HS-27A (cell line): ENCODE measurements at places on chromosomes 7 and 10.

- DNase-seq: peak; percentile 15
Measured at GRCh38 chr7:22109761-22110160, 164.1 kb upstream of the CDCA7L start.

GRCh38 chr10:137031-137430 lies 1.8 kb downstream of the ZMYND11 start:
- DNase-seq: no peak

DNA sequence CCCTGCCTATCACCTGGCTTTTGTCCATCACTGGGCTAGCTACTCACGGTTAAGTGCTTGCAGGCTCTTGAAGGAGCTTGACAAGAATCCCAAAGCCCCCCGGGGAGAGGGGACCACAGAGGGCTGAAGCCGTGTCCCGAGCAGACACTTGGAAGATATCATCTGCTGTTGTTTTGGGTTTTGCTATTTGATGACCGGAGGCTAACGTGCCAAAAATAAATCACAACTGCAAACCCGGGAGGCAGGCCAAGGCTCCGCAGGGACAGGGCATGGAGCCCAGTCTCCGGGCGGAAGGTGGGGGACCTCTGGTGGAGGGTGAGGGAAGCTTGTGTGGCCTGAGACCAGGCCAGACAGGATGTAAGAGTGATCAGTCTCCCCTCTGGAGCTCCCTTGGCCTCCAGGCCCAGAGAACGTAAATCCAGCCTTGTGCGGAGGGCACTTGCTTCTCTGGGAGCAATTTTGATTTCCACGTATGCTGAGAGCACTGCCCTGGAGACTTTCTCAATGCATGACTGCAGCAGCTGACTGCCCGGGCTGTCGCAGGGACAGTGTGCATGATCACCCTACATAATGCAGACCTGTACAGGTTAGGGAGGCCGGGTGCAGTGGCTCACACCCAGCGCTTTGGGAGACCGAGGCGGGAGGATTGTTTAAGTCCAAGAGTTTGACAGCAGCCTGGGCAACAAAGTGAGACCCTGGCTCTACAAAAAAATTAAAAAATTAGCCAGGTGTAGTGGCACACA lies at the start of gene PHKG1:
Gene PHKG1 (minus strand): TSS at position 164 of the 743 bp plus-strand sequence. CDS start 4,011 bp downstream, outside the sequence.
- DNase-seq: no peak

DNA sequence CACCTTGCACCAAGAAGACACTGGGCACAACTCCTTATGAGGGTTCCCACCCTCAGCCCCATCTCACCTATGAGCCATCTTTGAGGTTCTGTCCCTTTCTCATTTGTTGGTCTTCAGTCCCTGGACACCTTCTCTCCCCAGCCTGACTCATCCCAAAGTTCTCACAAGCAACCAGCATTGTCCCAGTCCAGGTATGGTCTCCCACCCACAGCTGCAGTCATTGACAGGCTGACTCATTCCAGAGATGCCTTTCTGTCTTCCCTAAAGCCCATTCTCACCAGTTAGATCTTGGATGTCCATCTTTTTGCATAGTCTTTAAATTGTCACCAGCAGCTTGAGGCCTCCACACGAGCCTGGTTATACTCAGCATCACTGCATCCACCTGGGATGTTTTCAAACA lies 26.7 kb upstream of the BMPR1A start:
- DNase-seq: no peak

DNA sequence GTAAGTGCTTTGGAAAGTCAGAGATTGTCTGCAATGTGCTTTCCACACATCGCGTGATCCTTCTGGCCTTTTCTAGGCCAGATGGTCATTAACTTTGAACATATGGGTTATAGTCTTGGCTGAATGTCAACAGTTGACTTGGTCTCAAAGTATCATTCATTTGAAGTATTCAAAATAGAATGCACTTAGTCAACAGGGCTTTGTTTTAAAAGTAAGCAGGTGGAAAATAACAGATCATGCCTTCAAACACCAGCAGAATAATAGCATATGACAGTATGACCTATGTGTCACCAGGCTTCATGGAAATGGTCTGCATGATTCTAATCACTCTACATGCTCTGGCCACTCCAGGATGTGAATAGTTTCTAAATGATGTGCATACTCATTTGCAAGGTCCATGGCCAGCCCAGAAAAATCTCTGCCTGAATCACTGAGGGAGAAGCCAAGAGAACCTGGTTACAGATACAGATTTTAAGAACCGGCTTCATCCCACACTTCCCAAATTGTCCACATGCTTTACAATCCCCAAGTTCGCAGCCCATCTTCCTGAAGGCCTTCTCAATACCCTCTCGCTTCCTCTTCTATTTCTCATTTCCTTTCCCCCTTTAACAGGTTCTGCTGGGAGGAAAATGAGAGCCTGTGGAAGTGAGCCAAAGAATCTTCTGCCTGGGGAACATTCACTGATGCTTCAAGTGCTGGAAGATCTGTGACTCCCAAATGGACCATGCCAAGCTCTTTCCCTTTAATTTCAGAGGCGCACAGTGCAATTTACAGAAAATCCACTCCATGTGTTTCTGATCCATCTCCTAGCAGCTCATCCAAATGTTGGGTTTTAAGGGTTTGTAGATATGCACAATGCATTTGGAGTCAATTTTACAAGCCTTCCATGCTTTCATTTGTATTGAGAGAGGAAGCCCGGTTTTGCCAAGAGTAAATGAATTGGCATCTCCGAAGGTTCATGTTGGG lies 122.8 kb upstream of the GDF10 start:
- DNase-seq: no peak

- no peak for DNase-seq
Measured at GRCh38 chr10:132497063-132497680, 40.4 kb upstream of the INPP5A start.

DNA sequence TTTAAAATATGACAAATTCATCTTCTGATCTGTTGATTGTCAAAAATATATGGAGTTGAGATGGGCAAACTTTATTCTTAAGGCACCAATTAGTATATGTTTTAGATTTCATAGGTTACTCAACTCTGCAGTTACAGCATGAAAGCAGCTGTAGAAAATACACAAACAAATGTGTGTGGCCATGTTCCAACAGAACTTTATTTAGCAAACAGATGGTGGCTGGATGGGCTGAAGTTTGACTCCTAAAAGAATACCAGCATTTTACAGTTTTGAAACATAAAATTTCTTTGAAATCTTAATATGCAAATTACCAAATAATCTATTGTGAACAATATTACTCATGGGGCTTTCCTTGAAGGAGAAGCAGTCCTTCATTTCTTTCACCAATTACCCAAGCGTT lies 1206.0 kb upstream of the LRRTM3 start:
- no peak for DNase-seq

GRCh38 chr7:149731207-149731955 lies 42.0 kb downstream of the ZNF467 start:
- no peak for DNase-seq

DNA sequence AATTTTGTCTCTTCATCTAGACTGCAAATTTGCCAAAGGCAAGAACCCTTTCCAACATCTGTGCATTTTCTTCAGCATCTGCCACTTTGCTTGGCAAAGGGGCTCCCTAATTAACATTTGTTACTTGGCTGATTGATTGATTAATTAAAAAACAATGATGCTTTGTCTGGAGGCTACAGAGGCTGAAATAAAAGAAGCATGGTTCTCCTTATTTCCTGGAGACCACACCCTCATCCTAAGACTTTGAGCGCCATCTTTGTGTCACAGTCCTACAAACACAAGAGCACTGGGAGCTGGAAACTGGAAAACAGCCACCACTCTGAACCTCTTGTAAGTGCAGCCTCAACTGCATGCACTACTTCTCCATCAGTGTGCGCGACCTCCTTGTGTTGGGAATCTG lies 189.2 kb downstream of the C7orf25 start:
- no peak for DNase-seq

- DNase-seq: no peak
Measured at GRCh38 chr7:56375173-56375572, 259.0 kb upstream of the NUPR2 start.

DNA sequence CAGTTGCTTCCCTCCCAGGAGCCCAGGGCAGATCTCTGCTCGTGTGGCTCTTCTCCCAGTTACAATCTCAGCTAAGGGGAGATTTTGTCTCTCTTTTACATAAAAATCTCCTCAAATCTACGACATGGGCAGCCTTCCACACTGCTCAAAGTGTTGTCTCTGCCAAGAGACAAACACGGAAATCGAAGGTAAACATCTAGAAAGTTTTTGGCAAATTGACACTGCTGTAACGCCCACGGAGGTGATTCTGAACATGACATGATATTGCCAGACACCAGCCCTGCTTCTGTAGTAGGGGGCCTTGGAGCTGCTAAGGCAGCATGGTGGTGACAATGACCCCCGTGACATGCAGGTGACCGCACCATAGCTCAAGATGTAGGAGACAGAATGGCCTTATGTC lies 128.3 kb downstream of the CCDC3 start:
- no peak for DNase-seq

DNA sequence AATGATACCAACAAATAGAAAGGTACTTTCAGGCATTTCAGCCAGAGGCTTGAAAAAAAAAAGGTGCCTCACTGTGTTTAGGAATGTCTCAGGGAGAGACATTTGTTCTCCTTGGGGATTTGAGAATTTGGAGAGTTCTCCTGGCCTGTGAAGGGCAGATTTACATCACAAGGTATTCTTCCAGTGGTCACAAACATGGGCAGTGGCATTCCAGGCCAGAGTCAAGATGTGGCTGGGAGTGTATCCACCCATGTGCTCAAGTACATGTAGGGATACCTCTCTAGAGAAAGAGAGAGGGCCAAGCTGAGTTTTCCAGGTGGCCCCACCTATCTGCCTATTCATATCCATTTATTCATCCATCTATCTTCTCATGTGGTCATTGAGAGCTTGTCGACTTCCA lies 253.8 kb downstream of the LRMDA start:
- DNase-seq: no peak

DNA sequence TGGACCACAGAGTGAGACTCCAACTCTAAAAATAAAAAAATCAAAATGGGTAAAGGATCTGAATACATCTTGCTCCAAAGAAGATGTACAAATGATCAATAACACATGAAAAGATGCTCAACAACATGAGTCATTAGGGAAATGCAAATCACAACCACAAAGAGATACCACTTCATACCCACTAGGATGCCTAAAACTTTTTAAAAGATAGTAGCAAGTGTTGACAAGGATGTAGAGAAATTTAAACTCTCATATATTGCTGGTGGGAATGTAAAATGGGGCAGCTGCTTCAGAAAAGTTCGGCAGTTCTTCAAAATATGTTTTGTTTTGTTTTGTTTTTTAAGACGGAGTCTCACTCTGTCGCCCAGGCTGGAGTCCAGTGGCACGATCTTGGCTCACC lies 45.7 kb upstream of the GTF2IRD1 start:
- no peak for DNase-seq

DNA sequence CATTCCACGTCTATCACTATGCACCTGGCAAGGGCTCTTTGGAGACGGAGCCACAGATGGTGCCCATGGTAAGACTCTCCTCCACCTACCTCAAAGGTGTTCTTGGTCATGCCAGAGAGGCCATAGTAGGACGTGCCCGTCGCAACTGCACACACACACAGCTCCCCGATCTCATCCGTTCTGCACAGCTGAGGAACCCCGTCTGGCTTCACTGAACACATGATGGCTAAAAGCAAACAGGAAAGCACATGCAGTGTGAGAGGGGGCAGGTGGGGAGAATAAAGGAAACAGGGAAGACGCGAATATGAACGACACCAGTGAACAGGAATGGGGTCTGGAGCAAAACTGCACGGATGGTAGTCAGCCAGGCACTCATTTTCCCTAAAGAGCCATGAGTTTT lies 230.9 kb downstream of the ZMYND11 start:
- DNase-seq: no peak

- DNase-seq: no peak
Measured at GRCh38 chr7:50837965-50838364, 55.3 kb upstream of the GRB10 start.

DNA sequence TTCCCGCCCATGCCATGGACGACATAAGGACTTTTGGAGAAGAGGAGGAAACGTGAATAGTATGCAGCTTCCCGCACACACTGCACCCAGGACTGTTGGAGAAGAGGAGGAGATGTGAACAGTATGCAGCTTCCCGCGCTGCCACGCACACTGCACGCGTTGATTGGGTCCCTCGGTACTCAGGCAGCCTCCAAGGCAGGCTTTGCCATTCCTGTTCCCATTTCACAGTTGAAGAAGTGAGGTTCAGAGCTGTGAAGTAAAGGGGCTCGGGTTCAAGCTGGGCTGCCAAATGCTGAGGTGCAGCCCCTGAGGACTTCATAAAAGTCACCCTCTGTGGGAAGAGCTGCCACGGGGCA lies 147.9 kb upstream of the FAM20C start:
- no peak for DNase-seq

- DNase-seq: peak; percentile 19
Measured at GRCh38 chr7:105782391-105783042, 93.9 kb downstream of the ATXN7L1 start.

GRCh38 chr7:101243646-101244374 lies 1.1 kb downstream of the FIS1 start:
- no peak for DNase-seq

DNA sequence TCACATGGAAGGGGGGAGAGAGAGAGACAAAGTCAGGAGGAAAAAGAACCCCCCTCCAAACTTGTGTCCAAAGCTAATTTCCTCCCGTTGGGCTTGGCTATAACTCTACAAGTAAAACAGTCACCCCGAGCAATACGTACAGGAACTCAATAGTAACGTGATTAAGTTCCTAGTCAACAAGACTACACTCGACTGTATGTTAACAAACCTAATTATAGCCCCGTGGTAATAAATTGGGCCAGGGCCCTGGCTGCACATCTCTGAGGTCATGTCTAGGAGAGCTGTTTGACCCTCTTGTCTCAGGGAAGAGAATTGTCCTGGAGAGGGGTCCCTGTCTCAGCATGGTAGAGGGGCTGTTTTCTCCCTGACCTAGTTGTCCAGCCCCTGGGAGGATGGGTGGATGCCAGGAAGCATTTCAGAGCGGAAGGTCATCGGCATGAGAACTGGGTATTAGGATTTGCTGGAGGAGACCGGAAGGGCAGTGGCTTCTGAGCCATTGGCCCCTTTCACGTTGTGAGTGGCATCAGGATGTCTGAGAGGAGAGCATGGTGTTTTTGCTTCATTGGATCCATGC lies 60.2 kb upstream of the COMTD1 start:
- DNase-seq: no peak

- no peak for DNase-seq
Measured at GRCh38 chr10:132654121-132654571, 116.6 kb downstream of the INPP5A start.

DNA sequence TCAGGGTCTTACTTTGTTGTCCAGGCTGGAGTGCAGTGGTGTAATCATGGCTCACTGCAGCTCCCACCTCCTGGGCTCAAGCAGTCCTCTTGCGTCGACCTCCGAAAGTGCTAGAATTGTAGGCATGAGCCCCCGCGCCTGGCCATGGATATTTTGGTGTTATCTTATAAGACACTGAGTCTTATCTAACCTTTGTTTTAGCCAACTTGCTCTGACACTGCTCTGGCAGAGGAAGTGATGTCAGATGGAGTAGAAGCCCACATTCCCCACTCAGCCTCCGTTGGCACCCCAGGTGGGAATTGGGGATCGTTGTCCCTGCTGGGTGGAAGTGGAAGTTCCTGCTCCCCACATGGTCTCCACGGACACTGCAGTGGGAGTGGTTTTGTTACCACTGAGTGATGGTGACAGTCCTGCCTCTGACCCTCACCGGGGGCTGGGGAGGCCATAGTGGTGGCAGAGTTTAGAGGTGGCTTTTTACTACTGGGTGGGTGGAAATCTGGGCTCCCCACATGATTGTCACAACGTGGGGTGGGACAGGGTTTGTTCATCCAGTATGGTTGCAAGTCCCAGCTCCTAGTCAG lies 98.9 kb downstream of the ANKRD61 start:
- no peak for DNase-seq

- DNase-seq: no peak
Measured at GRCh38 chr10:69819716-69820506, 18.2 kb downstream of the COL13A1 start.
